ENCODE measurements at places on chromosomes 16 and 17. TPM values are rescaled to one million over a fixed set of nuclear protein-coding genes. Genes with fewer than 3 reads are reported as not detected.
A peak's percentile ranks its signal among the peaks of the same experiment; 100 is the strongest.

DNA sequence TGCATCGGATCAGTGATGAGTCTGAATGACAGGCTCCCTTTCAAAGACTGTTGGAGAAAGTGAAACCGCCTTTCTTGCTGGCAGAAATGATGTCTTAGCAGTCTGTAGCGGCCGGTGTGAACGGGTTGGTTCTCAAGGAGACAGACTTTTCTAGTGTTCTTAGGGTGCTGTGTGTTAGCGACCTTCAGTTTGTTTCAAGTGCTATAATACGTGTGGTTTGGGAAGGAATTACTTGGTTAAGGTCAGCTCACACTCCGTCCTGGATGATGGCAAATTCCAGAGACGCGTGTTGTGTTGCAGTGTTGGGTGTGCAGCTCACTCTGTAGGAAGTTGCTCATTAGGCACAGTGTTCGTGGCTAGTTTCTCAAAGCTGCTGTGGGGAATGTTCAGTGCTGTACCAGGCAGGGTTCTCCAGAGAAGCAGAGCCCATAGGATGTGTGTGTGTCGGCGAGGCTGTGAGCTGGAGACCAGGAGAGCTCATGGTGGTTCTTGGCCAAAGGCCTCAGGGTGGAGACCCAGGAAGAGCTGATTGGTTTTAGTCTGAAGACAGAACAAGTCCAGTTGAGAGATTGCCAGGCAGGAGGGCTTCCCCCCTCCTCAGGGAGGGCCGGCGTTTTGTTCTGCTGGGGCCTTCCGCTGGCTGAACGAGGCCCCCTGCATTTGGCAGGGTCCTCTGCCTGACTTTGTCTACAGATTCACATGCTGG lies 37.6 kb downstream of the ZNF750 start:
- H3K4me3 ChIP-seq, result no peak overlapping the region
- peaks cover 29% of the 10 kb centered on the region for H3K36me3 ChIP-seq
- H3K4me1 ChIP-seq, result peaks cover 2% of the 10 kb centered on the region
- H3K27me3 ChIP-seq, result peaks cover 18% of the 10 kb centered on the region
- no peak for DNase-seq
- no peak overlapping the region for H3K27ac ChIP-seq

DNA sequence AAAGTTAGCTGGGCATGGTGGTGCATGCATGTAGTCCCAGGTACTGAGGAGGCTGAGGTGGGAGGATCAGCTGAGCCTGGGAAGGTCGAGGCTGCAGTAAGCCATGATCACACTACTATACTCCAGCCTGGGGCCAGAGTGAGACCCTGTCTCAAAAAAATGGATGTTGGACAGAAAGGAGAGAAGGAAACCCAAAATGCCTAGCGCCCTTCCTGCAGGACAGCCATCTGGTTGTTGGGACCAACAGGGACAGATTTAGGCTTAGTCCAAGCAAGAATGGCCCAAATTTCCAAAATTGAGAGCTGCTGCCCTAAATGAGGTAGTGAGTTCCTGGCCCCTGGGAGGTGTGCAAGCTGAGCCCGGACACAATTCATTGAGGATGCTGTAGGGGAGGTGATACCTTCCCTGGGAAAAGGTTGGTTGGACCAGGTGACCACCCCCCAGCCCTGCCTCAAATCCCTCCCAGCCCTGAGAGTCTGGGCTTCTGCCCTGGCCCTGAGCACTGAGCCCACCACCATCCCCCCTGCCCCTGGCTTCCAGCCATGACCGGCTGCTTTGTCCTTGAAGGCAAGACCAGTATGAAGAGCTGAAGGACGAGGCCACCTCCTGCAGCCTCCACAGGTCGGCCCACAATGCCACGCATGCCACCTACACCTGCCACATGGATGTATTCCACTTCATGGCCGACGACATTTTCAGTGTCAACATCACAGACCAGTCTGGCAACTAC lies 35.1 kb downstream of the IL21R start:
- peaks cover 3% of the 10 kb centered on the region for H3K27me3 ChIP-seq
- H3K4me3 ChIP-seq, result no peak overlapping the region
- H3K36me3 ChIP-seq, result peaks cover 3% of the 10 kb centered on the region
- peaks cover 9% of the 10 kb centered on the region for H3K4me1 ChIP-seq
- no peak for DNase-seq
- no peak overlapping the region for H3K27ac ChIP-seq

GRCh38 chr16:17590711-17591654 lies 120.2 kb upstream of the XYLT1 start:
- H3K27ac ChIP-seq, result no peak overlapping the region
- no peaks in the 10 kb centered on the region for H3K27me3 ChIP-seq
- no peak for DNase-seq
- no peak overlapping the region for H3K4me3 ChIP-seq
- H3K36me3 ChIP-seq, result no peaks in the 10 kb centered on the region

DNA sequence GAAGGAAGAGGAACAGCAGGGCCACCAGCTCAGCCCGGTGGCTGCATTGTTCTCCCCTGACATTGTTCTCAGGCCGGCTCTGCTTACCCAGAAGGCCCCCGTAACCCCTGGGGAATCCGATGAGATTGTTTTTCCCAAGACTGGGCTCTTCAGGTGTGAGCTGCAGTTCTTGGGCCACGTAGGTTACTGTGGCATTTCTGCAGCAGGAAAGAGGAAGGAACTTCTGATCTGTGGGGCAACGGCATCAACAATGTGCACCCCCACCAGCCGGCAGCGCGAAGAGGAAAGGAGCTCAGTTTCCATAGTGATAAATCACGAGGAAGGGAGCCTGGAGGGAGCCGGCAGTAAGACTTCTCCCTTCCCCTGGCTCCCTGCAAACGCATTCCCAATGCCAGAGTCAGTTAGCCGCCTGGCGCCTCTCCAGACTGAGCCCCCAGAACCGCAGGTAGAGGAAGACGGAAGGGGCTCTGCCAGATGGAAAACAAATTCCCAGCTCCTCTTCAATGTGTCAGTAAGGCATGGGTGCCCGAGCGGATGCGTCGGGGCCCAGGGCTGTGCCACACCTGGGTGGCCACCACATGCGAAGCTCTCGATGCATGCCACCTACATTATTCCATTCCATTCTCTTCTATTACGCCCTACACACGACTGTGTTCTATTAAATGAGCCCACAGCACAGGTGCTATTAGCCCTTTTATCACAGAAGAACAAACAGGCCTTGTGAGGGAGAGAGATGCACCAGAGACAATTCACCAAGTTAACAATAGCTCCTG lies 21.5 kb upstream of the PECAM1 start:
- peaks cover 4% of the 10 kb centered on the region for H3K36me3 ChIP-seq
- peak; percentile 74 for DNase-seq
- H3K4me3 ChIP-seq, result peak overlapping the region; percentile 79
- peaks cover 43% of the 10 kb centered on the region for H3K4me1 ChIP-seq

DNA sequence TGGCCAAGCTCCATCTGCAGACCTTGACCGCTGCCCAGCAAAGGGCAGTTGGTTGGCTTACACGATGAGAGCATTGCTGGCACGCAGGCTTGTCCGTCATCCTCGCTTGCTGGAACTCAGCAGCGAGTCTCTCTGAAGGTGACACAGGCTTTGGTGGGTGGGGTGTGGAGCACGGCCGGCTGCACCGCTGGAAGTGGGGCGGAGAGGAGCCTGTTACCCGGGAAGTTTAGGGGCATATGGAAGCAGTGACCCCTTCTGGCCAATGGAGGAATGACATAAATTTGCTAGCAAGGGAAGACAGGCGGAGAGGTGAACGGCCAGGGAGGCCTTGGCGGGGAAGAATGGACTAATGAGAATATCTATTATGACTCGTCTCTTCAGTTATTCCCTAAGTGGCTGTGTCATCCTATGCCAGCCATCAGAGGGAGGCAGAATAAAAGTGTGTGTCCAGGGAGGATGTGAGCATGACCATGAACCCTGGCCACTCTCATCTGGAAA lies 65.9 kb upstream of the SDK2 start:
- no peak overlapping the region for H3K4me3 ChIP-seq
- H3K27ac ChIP-seq, result no peak overlapping the region

- no peak overlapping the region for H3K27ac ChIP-seq
- H3K36me3 ChIP-seq, result no peaks in the 10 kb centered on the region
- H3K4me1 ChIP-seq, result no peaks in the 10 kb centered on the region
- no peak for DNase-seq
- H3K4me3 ChIP-seq, result no peak overlapping the region
Observed at GRCh38 chr16:1430214-1430758, 592 bp upstream of the PERCC1 start.

DNA sequence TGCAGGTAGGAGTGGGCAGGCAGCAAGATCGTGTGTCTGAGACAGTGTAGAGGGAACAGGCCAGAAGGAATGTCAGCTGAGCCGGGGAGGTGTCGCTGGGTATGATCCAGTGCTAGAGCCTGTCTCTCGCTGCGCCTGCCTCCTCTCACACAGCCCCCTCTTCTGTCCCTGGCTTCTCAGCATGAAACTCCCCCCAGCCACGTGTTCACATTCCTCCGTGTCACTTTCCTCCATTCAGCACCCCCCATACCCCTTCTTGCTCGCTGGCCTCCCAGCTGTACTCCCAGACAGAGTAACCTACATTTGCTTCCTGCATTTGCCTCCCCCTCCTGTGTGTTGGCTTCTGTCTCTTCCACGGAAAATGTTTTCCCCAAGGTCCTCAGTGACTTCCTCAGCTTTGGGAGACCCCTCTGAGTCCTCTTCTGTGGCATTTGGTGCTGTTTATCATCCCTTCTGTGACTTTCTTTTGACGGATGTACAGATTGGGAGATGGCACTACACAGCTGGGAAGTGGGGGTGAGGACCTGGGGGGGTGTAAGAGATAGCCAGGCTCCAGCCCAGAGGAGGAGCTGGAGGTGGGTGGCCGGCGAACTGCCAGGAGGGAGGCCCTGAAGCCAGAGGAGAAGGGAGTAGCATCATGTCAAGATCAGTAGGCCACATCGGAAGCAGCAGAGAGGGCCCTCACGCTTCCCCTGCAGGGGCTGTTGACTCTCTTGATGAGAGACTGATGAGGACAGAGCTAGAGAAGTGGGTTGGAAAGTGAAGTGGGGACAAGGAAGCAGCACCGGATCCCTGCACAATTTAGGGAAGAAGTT lies 19.2 kb downstream of the SGF29 start:
- peak overlapping the region; percentile 45 for H3K27ac ChIP-seq
- peak overlapping the region; percentile 11 for H3K4me3 ChIP-seq
- H3K4me1 ChIP-seq, result peaks cover 24% of the 10 kb centered on the region
- peaks cover 2% of the 10 kb centered on the region for H3K27me3 ChIP-seq

GRCh38 chr16:3874242-3874641 lies 6.3 kb downstream of the CREBBP start:
- DNase-seq, result no peak
- H3K4me1 ChIP-seq, result peaks cover 49% of the 10 kb centered on the region
- H3K27ac ChIP-seq, result no peak overlapping the region
- H3K4me3 ChIP-seq, result no peak overlapping the region
- H3K27me3 ChIP-seq, result peaks cover 5% of the 10 kb centered on the region

DNA sequence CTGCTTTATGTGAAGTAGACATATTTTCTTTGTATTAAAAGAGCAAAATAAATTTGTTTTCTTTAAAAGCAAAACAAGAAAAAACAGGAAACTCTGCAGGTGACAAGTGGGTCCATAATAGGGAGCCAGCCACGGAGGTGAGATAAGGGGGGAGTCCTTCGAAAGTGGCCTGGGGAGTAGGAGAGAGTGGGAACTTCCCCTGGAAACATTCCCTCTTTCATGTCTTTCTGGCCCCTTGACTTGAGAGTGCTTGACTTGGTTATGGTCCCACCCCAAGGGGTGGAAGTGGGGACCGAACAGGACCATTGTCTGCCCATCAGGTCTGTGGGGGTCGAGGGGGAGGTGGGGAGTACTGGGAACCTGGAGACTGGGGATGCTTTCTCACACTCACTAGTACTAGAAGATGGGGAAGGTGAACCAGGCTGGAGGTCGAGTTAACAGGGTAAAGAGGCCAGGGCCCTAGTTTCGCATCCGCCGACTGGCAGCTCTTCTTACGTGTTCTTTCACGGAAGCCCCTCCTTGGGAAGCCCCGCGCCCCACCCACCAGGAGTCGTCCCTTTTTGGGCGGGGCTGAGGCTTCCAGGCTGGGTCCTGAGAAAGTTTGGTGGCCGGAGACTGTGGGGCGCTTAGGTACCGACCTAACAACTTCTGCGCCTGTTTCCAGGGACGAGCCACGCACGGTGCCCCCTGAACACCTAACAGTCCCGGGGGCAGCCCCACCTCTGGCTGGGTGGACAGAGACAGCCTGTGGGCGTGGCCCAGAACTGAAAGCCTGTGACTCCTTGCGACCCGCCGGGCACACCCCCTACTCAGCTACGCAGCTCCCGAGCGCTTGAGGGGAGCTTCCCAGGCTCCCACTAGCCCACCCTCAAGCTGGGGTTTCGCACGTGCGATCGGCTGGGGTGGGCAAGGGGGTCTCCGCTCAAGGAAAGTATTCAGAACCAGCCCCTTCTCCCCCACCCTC lies 790 bp downstream of the TRADD start:
- H3K4me1 ChIP-seq, result peaks cover 19% of the 10 kb centered on the region
- H3K27me3 ChIP-seq, result peaks cover 38% of the 10 kb centered on the region
- DNase-seq, result no peak

- H3K4me3 ChIP-seq, result peak overlapping the region; percentile 11
- DNase-seq, result no peak
- H3K36me3 ChIP-seq, result peaks cover 25% of the 10 kb centered on the region
- H3K4me1 ChIP-seq, result peaks cover 57% of the 10 kb centered on the region
- H3K27ac ChIP-seq, result no peak overlapping the region
- peaks cover 3% of the 10 kb centered on the region for H3K27me3 ChIP-seq
Observed at GRCh38 chr17:15659236-15659635, 24.9 kb downstream of the TRIM16 start.

DNA sequence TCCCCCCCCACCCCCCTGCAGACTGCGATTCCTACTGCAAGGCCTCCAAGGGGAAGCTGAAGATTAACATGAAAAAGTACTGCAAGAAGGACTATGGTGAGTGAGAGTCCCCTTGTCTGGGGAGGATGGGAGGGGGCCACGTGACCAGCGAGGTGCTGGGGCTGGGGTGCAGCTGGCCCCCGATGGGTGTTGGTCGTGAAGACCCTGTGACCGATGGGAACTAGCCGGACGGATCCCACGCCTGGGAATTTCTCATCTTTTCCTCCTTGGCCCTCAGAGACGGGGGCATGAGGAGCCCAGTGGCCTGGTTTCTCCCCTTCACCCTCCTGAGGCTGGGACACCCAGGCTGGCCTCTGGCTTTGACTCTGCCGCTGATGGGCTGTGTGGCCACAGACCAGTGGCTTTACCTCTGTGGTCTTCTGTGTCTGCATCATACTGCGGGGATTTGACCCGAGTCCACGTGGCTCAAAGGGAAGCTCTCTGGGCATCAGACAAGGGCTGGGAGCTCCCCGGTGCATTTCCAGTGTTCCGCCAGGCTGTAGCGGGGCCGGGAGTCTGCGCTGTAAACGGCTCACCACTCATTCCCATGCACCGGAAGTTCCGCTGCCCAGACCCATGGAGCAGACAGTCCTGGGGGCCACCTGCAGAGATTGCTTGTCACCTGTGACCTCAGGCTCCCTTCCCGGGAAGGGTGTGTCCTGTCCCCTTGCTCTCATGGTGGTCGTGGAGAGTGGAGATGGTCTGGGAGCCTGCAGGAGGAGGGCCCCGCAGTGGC lies 200.0 kb downstream of the NTN1 start:
- no peak for DNase-seq
- H3K4me1 ChIP-seq, result no peaks in the 10 kb centered on the region
- H3K27ac ChIP-seq, result no peak overlapping the region

- DNase-seq, result no peak
- H3K36me3 ChIP-seq, result no peaks in the 10 kb centered on the region
- H3K27me3 ChIP-seq, result no peaks in the 10 kb centered on the region
- no peak overlapping the region for H3K27ac ChIP-seq
Observed at GRCh38 chr17:65438708-65439294, 122.6 kb downstream of the AXIN2 start.

Gene XAF1
- 0.38 TPM for total RNA-seq

Gene MT4
- total RNA-seq, result not detected

Gene HIGD1B
- total RNA-seq, result not detected
